ENCODE measurements at places on chromosomes 2 and 18.

DNA sequence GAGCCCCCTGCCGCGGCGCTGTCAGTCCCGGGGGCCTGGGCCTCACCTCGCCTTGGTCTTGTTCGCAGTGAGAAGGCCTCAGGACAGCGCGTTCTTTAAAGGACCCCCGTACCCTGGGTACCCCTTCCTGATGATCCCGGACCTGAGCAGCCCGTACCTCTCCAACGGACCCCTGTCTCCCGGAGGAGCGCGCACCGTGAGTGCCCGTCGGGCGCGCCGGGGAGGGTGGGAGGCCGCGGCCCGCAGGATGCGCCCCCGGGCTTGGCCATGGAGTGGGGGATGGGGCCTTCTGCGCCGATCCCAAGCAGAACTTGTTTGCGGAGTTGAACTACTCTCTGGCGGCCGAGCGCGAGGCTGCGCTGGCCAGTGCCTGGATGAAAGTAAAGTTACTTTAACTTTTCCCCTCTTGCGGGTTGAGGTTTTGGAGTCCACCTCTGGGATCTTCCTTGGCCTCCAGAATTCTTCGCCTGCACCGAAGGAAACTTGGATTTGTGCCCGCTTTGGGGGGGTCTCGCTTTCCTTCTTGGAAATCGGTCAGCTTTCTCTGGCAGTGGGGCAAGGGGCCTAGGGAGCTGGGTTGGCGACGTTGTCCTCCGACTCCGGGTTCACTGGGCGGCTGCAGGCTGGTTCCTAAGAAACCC, 1.2 kb downstream of the TCF7L1 start:
- DNase-seq = no peak

DNA sequence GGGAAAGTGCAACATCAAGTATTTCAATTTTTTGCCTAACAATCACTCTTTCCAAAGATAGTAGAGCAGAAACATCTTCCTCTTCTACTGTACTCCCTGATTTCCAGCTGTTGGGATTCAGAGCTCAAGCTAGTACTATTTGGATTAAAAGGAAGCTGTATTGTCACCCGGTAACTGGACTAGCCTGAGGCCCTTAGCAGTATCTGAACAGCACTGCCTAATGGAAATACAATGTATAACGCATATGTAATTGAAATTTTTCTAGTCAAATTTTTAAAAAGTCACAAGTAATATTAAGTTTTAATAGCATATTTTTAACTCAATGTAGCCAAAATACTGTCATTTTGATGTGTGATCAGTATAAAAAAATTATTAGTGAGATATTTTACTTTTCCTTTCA, 86.2 kb downstream of the COX7A2L start:
- DNase-seq = no peak

GRCh38 chr18:9818423-9818734, 67.4 kb upstream of the TXNDC2 start:
- DNase-seq = no peak

DNA sequence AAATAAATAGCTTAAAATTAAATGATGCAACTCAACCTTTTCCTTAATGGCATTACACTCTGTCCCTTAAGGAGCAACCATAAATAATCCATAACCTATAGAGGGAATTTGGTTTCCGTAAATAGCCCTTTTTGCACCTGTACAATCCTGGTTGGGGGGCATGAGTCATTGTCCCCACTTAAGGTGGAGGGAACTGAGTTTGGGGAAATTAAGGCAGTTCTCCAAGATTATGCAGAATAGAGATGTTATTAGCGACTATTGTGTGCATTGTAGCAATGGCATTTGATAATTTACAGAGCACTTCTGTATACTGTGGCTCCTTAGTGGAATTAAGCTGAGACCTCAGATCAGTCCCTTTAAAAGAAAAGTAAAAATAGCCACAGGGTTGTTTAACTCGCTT, 6.6 kb downstream of the MYCN start:
- DNase-seq = no peak

GRCh38 chr2:20178666-20179465, 46.1 kb downstream of the SDC1 start:
- no peak for DNase-seq

GRCh38 chr2:15253247-15253646, 307.9 kb downstream of the NBAS start:
- no peak for DNase-seq

GRCh38 chr18:76102626-76103025, 392.4 kb downstream of the ZNF516 start:
- no peak for DNase-seq

DNA sequence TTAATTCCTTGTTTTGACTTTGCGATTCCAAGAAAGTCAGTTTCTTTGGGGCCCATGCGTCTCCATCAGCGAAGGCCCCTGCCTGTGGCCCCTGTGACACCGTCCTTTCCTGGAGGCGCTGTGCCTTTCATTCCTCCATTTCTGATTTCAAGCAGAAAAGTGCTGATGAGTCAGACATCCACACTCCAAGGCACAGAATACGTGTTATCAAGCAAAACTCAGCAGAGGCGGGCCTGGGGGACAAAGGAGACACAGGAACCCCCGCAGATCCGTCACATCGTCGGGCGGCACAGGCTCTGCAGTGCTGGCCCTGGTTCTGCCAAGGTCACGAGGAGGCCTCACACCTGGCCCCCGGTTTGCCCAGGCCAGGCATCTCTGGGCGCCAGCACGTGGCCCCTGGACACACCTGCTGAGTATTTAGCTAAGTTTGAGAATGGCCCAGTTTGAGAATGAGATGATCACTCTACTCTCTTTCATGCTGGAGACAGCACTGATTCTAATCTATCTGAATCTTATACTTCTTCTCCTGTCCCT, 7.2 kb upstream of the SALL3 start:
- no peak for DNase-seq

GRCh38 chr18:23540867-23541266, 37.6 kb downstream of the RMC1 start:
- DNase-seq = no peak

- no peak for DNase-seq
These were observed 53.1 kb downstream of the CHRNA1 start for GRCh38 chr2:174711206-174711605.

DNA sequence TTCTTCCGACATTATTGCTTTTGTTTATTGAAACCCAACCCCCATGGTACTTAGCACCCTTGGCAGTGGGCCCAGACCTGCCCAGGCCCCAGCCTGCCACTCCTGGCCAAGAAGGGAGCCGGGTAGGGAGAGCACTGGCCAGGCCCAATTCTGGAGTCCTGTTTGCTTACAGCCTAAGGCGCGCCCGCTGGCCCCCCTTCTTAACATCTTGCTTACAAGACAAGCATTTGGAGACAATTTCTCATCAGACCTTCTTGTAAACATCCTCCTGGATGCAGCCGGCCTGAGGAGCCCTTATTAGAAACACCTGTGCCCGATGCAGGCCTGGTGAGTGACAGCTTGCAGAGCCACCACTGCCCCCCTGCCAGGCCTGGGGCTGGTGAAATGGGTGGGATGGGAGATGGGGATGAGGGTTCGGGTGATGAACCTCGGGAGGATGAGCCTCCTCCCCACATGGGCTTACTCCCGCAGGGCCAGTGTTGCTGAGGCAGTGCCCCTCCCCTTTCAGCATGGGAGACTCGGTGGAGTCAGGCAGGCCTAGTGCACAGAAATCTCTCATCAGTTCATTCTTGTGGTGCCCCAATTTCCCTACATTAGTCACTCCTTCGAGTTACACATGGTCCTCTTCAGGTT, 217.5 kb downstream of the CYP26B1 start:
- DNase-seq = no peak

GRCh38 chr2:101238930-101239759, 13.5 kb upstream of the CNOT11 start:
- no peak for DNase-seq

DNA sequence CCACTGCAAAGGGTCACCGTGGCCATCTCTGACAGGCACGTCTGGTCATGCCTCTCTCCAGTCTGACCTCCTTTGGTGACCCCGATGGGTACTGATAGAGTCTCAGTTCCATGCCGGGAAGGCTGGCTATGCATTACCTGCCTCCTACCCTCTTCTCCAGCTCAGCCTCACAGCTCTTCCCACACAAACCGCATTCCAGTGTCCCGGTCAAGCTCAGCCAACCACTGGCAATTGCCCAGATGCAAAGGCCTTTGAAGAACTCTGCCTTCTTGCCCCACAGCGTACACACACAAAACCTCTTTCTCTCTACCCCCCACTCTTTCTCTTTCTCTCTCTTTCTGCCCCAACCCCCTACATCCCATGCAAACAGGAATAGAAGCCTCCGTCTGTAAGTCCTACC, 37.6 kb downstream of the TMEM163 start:
- DNase-seq = no peak
